ENCODE measurements at places on chromosomes 1 and 21.

DNA sequence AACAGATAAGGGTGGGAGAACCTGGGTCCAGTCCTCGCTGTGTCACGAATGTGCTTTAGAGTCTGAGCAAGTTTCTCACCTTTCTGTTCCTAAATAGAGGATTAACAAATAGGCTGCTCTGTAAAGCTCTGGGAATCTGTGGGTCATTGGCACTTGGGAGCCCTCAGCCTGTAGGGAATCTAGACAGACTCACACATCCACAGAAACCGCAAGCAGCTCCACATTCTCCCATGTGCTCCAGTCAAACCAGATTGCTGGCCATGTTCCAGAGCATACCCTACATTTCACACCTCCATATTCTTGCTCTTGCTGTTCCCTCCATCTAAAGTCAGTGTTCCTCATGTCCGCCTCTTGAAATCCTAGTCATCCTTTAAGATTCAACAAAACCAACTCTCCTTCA is 7.8 kb upstream of the AHCYL1 start:
- no peak for DNase-seq

DNA sequence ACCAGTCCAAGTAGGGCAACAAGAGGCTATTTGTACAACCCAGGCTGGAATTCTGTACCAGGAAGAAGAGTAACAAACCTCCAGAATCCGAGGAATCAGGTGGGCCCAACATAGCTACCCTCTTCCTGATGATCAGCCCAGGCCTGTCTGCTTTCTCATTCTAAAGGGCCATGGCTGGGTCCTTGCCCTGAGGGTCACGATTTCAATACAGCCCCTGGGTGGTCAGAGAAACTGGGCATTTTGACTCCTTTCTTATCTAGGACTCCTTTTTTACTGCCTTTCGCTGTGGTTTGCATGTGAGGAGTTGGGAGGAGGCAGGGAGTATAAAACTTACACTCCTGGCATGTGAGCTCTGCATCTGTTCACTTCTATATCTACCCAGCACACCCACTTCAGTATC is 164.9 kb upstream of the COA6 start:
- no peak for DNase-seq

DNA sequence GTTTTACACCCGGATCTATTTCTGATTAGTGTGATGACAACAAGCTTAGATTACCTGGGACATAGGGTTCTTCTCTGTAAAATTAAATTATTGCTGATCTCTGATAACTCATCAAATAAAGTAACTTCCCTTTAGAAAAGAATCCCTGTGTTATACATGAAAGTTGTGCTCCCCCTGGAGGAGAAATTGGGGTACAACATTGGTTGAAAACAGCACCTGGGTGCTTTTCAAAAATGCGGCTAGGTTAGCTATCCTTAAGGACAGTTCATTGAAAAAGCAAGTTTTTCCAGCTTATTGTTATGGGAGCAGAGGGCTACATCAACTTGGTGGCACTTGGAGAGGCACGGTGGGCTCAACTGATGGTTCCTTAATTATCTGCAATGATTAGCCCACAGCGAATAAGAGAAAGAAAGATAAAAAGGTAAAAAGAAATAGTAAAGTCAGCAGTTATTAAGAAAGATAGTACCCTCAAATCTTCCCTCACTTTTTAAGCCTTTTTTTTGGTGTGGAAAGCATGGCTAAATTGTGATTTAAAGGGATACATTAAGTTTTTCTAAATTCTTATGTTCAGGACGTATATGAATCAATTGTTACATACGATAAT is 97.8 kb downstream of the FMN2 start:
- no peak for DNase-seq

DNA sequence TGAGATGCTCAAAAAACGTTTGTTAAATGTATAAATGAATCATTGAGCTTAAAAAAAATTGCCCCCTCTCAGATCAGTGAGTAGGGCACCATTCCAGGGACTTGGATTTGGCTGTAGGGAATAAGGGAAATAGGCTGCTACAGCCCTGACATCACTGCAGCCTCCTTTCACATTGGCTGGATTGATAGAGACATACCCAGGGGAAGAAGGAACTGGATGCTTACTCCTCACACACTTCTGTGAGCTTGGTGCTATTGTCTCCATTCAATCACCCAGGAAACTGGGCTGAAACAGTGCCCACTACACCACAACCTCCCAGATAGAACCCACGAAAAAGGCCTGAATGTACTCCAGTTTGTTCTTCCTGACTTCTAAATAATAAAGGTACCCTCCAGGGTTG is 87.2 kb downstream of the TGFBR3 start:
- DNase-seq, result no peak

DNA sequence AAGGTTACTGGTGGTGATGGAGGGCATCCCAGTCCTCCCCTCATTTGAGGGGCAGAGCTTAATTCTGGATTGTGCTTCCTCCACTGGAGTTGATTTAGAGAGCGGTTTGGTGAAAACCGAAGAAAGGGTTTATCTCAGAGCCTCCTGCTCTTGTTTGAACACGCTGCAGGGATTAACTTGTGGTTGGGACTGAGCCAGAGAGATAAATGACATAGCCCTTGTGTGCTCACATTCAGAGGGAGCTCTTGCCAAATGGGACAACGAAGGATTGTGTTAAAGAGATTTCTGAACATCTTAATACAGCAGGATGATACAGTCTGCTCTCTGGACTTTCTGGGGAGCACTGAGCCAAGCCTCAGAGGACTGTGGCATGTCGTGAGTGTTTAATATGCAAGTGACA is 308.2 kb downstream of the DISC1 start:
- DNase-seq, result no peak

DNA sequence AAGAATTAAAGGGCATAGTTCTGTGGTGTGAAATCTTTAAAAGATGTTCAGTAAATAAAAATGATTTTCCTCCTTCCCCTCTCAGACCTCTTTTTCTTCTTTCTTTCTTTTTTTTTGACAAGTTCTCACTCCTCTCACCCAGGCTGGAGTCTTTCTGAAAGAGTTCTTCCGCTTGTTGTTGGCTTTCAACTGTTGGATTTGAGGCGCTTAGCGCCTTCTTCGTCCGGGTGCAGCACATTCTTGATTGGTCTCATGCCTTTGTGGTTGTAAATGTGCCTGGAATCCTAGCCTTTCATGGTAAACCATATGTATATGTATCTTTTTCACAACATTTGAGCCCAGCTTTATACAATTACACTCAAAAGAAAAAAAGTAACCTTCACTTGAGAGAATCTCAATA is 980 bp upstream of the METTL18 start:
- DNase-seq, result no peak

DNA sequence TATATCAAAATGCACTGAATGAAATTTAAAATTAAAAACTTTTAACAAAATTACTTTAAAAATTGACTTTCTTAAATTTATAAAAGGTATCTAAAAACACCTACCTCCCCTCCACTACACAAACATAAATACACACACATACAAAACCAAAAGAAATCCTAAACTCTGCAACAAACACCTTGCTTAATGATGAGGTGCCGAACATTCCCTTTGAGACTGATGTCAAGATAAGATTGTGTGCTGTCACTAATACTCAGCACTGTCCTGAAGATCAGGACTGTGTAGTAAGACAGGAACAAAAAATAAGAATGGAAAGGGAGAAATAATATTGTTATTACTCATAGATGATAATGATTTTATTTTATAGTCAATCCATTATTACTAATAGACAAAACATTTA is 45.1 kb downstream of the CD53 start:
- DNase-seq, result no peak

DNA sequence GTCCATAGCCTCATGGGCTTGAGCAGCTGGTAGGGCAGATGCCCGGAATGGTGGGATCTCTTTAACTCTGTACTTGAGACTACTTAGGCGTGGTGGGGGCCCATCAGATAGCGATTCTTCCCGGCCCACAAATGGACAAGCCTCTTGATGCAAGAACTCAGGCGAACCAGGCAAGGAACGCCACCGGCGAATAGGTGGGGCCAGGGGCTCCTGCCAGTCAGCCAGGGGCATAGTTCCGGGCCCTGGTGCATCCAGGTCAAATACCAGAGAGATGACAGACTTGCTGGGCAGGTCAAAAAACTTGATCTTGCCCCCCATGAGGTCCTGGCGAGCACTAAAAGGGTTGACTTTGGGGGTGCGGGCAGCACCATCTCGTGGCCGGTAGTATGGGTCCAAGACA is 4.8 kb upstream of the MUTYH start:
- DNase-seq, result no peak

DNA sequence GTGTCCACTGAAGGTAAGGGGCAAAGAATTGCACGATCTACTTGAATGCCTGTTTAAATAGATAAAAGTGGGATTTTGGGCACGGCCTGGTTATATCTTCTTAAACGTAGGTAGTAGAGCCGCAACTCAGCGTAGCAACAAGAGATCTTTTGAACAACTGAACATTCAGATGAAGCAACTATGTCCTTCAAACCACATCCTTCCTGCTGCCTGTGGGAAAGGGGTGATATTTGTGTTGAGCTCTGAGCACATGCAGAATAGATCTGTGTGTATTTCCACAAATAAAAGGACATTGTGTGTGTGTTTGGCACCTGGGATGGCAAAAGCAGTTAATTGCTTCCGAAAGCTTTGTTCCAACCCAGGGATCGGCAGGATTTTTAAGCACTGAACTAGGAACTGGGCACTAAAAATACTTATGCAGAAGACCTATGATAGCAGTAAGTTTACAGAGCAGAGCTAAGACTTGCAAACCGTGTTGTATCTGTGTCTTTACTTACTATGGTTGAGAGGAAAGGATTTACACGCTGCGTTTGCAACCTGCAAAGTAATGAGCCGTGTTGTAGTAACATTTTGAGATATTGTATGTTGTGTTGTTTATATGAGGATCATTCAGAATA is 333.4 kb downstream of the CHRM3 start:
- no peak for DNase-seq

- no peak for DNase-seq
Measured at GRCh38 chr1:203378556-203379245, 27.8 kb upstream of the FMOD start.

DNA sequence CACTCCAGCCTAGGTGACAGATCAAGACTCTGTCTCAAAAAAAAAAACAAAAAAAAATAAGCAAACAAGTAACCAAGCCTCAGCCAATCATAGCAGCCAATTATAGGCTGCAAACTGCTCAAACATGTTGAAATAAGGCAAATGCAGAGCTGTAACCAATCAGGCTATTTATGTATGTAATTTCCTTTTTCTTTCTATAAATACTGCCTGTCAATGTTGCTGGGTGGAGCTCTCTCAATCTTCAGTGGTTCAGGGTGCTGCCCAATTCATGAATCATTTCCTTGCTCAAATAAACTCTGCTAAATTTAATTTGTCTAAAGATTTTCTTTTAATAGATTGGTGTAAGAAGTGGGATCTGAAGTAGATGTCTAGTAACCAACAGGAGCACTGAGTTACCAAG is 11.6 kb upstream of the CD1D start:
- no peak for DNase-seq

DNA sequence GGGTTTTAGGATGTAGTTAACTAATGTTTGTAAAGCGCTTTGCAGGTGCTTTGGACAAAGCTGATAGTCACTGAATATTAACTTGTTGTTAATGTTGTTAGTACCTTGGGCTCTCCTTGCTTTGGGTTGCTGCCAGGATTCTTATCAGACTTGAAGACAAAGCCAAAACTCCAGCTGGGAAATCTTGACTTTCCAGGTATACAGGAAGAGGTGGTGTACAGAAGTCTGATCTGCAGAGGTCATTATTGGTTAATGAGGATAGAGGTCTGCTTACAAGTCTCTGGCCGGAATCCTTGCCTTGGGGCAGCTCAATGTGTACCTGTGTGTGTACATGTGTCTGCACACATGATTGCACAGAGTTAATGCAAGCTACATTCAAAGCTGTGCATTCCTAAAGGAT is 96.0 kb upstream of the POU3F1 start:
- DNase-seq, result no peak

DNA sequence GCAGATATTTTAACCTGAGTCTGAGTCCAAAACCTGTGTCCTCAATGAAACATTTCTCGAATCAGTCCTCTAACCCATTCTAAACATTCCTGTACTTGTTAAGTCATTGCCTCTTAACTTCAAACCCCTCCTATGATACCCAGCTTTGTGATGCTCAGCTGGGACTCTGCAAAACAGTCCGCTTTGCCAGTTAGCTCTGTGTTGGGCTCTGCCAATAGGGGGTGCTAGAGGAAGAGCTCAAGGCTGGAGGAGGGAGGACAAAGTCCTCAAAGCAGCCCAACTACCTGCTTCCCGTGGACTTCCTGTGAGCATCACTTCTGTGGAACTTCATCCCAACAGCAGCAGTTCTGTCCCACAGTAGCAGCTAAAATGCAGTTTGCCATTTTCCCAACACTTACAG is 38.1 kb upstream of the SYT14 start:
- no peak for DNase-seq

DNA sequence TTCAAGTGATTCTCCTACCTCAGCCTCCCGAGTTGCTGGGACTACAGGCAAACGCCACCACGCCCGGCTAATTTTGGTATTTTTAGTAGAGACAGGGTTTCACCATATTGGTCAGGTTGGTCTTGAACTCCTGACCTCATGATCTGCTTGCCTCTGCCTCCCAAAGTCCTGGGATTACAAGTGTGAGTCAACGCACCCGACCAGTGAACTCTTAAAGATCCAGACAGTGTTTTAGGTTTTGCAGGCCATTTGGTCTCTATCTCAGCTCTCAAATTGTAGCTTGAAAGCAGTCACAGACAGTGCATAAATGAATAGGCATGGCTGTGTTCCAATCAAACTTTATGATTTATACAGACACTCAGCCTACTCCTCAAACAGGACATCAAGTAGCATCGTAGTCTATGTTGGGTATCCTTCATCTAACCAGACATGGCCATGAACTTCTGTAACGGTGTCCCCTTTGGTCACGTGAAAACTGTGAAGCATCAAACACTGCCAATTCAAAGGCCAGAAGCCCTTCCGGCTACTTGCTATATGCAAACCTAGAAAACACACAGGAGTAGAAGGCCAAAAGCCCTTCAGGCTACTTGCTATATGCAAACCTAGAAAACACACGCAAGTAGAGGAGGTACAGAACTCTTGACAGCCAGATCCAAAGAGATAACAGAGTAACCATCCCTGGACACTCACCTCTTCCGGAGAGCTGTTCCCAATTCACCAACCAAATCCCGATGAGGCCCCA is 3.1 kb downstream of the FUCA1 start:
- no peak for DNase-seq

DNA sequence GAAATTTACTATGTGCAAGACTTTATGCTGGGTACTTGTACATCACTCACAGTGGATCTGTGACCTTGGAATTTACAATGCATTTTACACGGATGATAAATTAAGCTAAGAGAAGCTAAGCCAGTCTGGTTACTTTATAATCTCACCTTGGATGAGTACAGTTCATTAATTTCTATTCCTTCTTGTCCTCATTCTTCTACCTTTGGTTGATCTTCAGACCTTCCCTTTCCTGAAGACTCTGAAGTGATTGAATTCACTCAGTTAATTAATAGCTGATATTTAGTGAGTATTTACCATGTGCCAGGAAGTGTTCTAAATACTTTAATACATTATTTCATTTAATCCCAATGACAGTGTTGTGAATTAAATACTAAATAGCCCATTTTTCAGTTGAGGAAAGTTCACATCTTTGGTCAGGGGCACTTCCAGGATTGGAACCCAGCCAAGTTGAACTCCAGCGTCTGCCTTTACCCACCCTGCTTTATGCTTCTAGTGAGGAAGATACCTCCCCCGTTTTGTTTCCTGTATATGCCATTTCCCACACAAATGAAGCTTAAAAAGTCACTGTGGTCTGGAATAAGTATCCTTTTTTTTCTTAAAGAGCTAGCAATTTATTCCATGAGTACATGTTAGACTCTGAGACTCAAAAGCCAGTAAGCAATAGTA is 146.6 kb downstream of the TLR5 start:
- DNase-seq, result no peak
